ENCODE measurements at places on chromosomes 3 and 15. TPM values are rescaled to one million over a fixed set of nuclear protein-coding genes. Genes with fewer than 3 reads are reported as not detected.
A peak's percentile ranks its signal among the peaks of the same experiment; 100 is the strongest.

GRCh38 chr3:193852901-193853300, 259.9 kb downstream of the OPA1 start:
- peak; percentile 63 for DNase-seq

Gene CATSPER2
- total RNA-seq = 0.60 TPM

DNA sequence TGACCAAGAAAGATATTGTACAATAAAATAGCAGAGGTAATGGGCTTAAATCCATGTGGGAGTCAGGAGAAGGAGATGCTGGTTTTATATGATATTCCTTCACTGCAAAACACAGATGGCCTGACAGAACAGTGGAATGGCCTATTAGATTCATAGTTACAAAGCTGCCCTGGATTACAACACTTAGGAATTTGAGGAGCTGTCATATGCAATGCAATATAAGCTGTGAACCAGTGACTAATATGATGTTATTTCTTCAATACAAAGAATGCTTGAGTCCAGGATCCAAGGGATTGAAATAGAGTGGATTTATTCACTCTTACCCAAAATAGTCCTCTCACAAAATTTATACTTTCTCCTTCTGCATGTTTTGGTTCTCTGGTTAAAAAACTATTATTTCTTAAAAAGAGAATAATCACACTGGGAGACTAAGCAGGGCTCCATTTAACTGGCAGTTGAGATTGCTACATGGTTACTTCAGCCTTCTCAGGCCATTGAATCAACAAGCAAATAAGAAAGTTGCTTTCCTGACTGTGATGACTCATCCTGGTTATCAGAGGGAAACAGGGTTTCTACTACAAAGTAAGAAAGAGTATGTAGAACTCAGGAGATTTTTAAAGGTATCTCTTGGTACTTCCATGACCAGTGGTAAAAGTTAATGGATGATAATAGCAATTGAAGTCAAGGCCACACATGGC, 79.8 kb upstream of the ZPLD1 start:
- DNase-seq = peak; percentile 63

Gene ARRDC4
- 1.7 TPM for total RNA-seq

GRCh38 chr15:82663186-82663600, 16.0 kb upstream of the CPEB1 start:
- peak; percentile 47 for DNase-seq

Gene ANP32A
- total RNA-seq = 70.4 TPM

Data from A172 (cell line).